Karpas-422 (cell line): ENCODE measurements at places on chromosomes 13 and 19.

GRCh38 chr19:821231-821824 is 427 bp downstream of the PLPPR3 start:
- no peak for DNase-seq

- no peak for DNase-seq
Measured at GRCh38 chr19:28554321-28555091, 658.4 kb downstream of the UQCRFS1 start.

DNA sequence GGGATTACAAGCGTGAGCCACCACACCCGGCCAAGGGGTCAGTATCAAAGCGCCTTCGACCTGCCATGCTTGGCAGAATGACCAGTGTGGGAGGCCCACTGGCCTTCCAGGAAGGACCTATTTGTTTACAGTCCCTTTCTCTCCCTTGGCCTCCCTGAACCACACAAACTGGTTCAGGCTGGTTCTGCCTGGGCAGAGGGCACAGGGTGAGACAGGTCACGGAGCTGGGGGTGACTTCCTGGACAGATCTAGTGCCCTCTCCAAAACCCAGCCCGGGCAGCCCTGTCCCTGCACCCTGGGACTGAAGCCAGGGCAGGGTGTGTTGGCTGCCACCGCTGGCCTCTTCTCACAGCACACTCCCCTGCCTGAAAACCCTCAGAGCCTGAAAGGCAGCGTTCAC is 11.3 kb downstream of the PLEKHF1 start:
- no peak for DNase-seq

- no peak for DNase-seq
Measured at GRCh38 chr19:15837221-15837731, 21.8 kb upstream of the OR10H1 start.

DNA sequence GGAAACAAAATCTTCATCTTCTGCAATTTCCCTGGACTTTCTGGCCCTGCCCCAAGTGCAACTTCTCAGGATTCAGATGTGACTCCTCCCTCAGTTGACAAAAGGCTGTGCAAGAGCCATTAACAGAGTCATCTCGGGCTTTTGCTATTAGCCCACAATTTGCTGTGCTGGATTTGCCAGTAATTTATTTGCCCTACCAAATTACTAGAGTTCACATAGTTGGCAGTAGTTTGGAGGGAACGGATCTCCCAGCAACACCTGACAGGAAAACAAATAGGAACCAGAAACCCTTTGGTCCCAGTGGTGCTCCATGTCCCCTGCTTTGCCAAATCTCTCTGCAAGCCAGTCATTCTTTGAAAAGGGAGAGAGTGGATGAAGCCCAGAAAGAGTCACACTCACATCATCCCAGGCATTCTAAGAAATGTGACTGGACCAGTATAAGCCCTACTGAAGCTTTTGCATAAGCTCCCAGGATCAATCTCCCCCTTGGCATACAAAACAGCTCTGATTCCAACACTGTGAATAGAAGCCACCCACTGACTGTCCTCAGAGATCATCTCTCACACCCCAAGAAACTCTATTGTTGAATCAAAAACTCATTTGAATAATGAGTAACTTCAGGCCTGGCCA is 350.1 kb upstream of the NBEA start:
- no peak for DNase-seq

DNA sequence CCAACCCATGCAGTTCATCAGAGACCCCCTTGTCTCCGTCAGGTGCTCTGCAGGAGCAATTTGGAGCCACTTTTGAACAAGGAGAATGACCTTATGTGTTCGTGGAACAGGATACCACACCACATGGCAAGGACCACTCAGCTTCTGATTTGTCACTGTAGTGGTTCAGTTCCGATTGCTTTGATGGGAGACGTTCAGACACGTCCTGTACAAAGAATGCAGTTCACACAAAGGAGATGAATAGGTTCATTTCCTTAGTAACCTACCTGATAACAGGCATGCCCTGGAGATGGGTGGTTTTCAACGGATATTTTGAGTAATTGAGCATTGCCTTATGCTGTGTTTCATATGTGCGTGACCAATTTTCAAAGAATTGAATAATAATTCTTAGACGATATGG is 17.2 kb downstream of the FGF9 start:
- no peak for DNase-seq

- no peak for DNase-seq
Measured at GRCh38 chr19:7444042-7444441, 44.8 kb downstream of the PEX11G start.

DNA sequence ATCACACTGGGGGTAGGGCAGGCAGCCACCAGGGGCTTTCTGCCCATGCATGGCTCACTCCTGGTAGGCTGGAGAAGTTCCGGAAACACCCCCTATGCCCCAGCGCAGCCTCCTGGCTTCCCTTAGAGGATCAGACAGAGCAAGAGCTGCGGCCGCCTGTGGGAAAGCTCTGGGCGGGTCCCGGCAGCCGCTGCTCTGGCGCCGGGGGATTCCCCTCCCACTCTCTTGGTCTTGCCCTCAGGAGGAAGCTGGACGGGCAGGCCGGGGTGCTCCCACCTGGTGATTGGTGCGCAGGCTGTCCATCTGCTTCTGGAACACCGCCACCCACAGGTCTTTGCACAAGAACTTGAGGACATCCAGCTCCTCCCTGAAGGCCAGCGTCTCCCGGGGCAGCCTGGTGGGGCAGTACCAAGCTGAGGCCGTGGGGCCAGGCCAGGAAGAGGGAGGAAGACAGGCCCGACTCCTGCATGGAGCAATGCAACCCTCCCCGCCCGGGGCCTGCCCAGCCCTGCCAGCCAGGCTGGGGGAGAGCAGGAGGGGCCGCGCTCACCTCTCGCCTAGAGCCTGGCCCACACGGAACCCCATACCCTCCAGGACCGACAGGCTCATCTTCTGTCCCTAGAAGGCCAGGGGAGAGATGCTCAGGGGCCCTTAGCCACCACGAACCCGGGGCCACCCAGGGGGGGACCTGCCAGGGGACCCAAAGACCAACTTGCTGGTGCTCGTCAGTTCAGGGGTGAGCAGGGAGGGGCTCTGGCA is 4.0 kb upstream of the NKPD1 start:
- peak; percentile 50 for DNase-seq

GRCh38 chr13:76889254-76889653 is 3.0 kb upstream of the KCTD12 start:
- no peak for DNase-seq

DNA sequence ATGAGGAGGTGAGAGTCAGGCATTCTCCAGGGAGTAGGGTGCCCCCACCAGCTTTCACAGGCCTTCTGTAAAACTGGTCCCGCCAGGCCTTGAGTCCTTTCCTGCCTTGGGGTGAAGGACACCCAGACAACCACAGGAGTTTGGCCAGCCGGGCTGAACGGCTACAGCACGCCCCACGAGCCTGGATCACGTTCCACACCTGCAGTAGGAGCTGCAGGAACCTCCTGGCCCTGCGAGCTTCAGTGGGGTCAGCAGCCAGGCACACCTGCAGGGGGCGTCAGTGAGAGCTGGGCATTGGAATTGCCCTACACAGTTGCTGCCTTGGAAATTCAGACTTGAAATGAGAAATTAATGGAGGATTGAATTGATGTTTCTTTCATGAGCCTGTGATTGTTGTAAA is 45.7 kb downstream of the COL4A2 start:
- peak; percentile 57 for DNase-seq

DNA sequence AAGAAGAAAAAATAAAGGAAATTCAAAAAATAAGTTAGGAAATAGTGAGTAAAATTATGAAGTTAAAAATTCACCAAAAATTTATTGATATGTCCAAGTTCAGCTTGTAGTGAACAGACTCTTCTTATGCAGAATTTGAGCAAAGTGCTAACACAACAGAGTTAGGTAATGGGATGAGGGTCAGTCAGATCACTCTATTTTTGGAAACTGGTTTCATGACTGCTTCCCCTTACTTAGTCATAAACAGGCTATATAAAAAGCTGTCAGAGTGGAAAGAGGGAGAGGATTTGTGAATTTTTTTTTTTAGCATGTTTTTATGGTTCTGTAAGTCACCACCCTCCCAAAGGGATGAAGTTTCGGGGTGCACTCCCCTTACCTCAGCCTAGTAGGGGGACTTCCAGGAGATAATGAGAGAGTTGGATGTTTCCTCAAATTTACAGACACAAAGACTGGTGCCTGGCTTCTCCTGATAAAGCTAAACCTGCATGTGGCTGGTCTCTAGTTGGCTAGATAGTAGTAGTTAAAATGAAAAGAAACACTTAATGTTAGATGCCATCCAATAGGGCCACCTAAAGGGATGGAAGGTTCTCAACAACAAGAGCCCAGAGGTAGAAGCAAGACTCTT is 4.5 kb downstream of the CPB2 start:
- no peak for DNase-seq

GRCh38 chr19:2027361-2027760 is 11.8 kb upstream of the BTBD2 start:
- DNase-seq = no peak

- DNase-seq = no peak
Measured at GRCh38 chr19:46625731-46626130, 842 bp upstream of the PTGIR start.

DNA sequence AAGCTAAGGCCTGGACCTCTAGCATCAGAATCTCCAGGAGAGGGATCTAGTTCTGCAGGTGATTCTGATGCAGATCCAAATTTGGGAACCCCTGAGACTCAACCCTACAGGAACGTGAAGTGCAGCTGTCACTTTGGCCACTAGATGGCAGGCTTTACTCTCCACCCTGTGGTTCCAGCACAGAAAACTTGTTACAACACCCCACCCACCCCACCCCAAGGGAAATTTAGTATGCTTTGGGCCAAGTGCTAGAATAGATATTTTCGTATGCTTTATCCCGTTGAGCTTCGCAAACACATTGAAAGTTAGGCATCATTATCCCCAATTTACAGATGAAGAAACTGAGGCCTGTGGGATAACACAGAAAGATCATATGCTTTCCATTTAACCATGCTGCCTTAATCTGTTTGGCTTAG is 232.0 kb downstream of the B3GLCT start:
- DNase-seq = peak; percentile 81

DNA sequence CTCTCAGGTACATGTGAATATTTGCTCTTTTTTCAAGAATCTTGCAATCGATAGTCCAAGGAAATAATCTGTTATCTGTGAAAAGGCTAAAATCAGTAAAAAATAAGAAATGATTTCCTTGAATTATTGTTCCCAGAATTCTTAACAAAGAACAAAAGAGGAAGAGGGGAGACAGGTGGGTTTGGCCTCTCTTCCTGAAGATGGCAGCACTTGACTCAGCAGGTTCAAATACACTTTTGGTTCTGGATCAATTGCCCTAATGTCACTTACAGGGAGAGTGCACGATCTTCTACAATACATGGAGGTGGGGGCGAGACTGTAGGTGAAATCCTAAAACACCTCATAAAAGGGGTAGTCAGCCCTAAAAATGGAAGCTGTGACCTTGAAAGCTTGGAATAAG is 358.7 kb downstream of the IRS2 start:
- no peak for DNase-seq

DNA sequence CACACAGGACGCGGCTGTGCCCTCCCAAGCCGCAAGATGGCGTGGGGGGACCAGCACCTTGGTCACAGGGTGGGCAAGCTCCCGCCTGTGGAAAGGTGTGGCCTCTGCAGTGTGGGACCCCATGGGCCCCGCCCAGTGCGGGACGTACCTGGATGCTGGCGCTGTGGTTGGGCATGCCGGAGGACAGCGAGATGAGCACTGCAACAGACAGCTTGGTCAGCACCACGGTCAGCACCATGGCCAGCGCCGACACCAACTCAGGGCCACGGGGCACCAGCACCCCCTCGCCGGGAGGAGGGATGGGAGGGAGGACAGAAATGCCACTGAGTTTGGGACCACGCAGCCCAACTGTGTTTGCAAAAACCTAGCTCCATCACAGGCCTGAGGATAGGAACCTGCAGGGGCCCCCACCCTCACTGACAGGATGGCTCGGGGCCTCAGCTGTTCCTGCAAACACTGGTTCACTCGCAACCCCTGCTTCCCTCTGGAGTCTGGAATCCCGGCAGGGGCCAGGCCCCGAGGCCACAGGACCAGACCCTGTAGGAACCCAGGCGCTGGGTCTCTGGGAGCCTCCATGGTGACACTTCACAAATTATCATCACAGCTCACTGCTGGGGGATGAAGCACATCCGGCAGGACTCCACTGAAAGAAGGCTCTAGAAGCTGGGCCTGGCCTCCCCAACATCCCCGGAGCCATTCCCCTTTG is 27.1 kb downstream of the IZUMO4 start:
- DNase-seq = no peak

DNA sequence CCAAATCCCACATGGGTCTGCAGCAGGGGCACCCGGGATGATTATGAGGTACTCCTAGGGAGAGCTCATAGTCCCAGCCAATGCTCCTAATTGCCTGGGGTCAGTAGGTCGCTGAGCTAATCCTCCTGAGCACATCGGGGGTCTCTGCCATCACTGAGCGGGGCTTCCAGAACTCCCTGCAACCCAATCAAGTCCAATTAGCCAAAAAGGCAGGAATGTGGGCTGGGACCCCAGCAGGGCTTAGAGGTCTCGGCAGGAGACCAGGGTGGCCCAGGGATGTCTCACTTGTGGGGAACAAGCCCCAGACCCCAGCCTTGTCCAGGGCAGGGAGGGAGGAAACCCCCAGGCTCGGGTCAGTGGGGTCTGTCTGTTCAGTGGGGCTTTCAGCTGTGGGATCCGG is 17.1 kb upstream of the CPAMD8 start:
- no peak for DNase-seq

DNA sequence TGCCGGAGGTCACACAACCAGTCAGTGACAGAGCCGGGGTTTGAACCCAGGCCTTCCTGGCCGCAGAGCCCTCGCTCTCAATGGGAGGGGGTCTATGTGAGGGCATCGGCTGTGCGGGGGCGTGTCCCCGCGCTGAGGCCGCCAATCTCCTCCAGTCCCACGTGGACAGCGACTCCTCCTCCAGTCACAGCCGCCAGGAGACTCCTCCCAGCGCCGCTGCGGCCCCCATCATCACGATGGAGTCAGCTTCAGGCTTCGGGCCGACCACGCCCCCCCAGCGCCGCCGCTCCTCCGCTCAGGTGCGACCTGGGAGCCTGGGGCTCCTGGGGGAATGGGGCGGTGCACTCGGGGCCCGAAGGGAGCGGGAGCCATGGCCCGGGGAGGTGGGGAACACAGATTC is 6.0 kb downstream of the SPRED3 start:
- no peak for DNase-seq

- no peak for DNase-seq
Measured at GRCh38 chr19:1658150-1659083, 6.0 kb upstream of the TCF3 start.

- peak; percentile 56 for DNase-seq
Measured at GRCh38 chr13:86174622-86175021, 375.4 kb upstream of the SLITRK6 start.

- no peak for DNase-seq
Measured at GRCh38 chr13:62243106-62243505, 827.5 kb upstream of the PCDH20 start.

GRCh38 chr19:14325863-14326262 is 55.4 kb upstream of the ADGRE5 start:
- DNase-seq = no peak

DNA sequence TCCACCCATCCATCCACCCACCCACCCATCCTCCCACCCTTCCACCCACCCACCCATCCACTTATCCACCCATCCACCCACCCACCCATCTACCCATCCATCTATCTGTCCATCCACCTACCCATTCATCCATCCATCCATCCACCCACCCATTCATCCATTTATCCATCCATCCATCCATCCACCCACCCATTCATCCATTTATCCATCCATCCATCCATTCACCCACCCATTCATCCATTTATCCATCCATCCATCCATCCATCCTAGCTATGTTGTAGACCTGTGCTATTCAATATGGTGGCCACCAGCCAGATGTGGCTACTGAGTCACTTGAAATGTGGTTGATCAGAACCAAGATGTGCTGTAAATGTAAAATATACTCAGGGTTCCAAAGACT is 5.1 kb downstream of the CAMSAP3 start:
- DNase-seq = no peak
